ENCODE measurements at places on chromosomes 7 and 10.

- DNase-seq = peak; percentile 89
These were observed 11.3 kb downstream of the GNAI1 start for GRCh38 chr7:80145780-80146422.

DNA sequence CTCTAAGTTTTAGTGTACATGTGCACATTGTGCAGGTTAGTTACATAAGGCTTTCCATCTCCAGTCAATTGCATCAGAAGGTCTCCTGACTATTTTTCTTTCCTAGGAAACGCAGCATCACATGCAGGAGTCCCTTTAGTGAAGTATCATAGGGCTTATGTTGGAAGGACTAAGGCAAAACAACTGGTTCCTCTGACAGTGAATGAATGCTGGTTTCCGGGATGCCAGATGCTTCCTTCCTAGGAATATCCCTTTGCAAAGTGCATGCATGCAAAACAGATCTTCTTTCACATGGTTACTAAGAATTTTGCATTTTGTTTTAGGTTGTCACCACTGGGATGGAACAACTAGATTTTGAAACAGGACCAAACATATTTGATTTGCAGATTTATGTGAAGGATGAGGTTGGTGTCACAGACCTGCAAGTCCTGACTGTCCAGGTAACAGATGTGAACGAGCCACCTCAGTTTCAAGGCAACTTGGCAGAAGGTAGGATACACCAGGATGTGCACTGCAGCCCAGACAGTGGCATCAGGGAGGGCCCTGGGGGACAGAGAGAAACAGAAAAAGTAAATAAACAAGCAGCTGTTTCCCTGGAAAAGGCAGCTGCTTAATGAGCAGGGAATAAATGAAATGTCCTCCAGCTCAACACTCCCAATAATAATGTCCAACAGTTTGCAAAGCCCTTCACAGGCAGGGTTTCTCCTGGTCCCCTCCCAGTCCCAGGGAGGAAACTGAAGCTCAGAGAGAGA lies 17.8 kb downstream of the CDHR3 start:
- DNase-seq = no peak

GRCh38 chr10:32139223-32140073 lies 83.2 kb upstream of the KIF5B start:
- DNase-seq = peak; percentile 90

- no peak for DNase-seq
These were observed 101.3 kb downstream of the COL28A1 start for GRCh38 chr7:7434329-7434728.

- DNase-seq = peak; percentile 35
These were observed 267.8 kb upstream of the SEMA3C start for GRCh38 chr7:81186691-81187090.

- DNase-seq = peak; percentile 4
These were observed 126.3 kb downstream of the CACNA2D1 start for GRCh38 chr7:82317257-82317721.

DNA sequence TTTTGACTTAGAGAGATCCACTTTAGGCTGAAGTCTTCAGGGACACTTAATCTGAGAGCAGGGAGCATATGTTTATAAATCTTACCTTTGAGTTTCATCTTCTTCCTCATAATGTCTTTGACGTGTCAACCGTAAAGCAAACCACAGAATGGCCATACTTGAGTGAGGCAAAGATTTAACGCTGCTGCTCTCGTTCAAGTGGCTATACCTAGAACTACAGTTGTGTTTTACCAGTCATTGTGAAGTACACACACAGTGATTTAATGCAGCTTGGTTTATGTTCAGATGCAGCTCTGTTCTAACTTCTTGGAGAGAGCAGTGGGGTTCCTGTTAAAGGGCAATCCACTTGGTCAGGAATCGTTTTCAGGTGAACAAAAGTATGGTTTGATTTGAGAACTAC lies 39.9 kb upstream of the GOT1 start:
- DNase-seq = no peak

DNA sequence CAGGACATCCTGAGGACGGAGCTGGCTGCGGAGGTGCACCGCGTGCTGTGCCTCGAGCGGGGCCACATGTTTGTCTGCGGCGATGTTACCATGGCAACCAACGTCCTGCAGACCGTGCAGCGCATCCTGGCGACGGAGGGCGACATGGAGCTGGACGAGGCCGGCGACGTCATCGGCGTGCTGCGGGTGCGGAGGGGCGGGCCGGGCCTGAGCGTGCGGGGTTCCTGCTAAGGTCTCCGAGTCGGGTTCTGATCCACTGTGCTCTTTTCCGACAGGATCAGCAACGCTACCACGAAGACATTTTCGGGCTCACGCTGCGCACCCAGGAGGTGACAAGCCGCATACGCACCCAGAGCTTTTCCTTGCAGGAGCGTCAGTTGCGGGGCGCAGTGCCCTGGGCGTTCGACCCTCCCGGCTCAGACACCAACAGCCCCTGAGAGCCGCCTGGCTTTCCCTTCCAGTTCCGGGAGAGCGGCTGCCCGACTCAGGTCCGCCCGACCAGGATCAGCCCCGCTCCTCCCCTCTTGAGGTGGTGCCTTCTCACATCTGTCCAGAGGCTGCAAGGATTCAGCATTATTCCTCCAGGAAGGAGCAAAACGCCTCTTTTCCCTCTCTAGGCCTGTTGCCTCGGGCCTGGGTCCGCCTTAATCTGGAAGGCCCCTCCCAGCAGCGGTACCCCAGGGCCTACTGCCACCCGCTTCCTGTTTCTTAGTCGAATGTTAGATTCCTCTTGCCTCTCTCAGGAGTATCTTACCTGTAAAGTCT lies 10.4 kb downstream of the ATG9B start:
- peak; percentile 84 for DNase-seq

DNA sequence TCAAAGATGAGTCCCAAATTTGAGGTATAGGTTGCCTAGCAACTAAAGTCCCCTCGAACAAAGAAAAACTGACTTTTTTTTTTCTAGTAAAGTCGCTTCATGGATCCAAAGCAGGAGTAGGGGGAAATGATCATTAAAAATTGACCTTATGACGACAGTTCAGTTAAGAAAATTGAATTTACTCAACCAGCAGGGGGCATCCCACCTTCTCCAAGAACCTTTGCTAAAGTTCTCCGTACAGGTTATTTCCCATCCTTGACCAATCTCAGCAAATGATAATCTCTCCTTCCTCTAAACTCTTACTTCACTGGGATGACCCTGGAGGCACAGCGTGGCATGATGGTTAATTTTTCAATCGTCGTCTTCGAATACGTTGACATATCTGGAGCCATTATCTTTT lies 228.3 kb downstream of the CALN1 start:
- DNase-seq = no peak

- peak; percentile 72 for DNase-seq
These were observed 13.4 kb downstream of the NIPSNAP2 start for GRCh38 chr7:55977831-55978230.

DNA sequence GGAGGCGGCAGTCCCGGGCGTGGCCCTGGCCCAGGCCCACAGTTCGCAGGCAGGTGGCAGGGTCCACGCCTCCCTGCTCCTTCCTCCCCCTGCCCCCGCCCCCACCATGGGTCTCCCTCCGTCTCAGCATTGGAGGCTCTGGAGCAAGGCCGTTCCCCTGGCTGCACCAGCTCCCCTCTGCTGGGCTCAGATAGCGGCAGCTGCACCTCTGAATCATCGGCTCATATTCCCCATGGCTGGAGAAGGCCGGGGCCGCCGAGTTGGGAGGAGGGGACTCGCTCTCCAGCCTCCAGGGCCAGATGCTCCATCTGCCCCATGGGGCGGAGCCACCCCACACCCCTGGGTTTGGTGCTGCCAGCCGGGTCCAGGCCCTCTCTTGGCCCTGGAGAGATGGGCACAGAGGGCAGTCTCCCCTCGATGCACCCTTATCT lies 145.0 kb downstream of the ELFN1 start:
- DNase-seq = peak; percentile 17

GRCh38 chr10:121183236-121183635 lies 332.1 kb downstream of the WDR11 start:
- DNase-seq = no peak

DNA sequence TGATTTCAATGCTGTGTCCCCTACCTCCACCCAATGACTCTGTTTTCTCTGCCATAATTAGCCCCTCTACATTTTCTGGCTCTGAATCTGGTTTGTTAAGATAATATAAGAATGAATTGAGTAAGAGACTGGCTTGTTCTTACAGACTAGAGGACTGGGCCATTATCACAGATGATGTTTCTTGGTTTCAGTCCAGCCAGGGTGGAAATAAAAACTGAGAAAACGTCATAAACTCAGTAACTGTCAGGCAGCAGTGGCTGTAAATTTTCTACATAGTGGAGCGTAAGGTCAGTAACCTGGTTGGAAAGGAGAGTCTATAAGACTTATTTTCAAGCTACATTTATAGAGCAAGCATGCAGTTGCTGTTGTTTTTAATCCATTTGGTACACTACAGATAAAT lies 485.4 kb downstream of the HTR7 start:
- DNase-seq = no peak

DNA sequence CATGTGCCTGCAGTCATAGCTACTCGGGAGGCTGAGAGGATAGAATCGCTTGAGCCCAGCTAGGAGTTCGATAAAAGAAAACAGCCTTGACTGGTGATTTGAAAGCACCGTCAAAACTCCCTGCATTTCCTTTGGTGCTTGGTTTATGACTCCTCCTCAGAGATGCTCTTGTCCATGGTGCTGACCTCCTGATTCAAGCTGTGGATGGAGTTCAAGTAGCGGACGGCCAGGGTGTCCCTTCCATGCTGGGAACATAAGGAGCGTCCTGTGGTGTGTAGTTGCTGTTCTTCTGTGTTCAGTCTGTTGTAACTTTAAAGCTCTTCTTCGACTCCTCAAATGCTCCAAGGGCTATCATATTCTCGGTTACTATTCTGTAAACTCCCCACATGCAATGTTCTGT lies 382.5 kb upstream of the KIAA1217 start:
- DNase-seq = peak; percentile 22

DNA sequence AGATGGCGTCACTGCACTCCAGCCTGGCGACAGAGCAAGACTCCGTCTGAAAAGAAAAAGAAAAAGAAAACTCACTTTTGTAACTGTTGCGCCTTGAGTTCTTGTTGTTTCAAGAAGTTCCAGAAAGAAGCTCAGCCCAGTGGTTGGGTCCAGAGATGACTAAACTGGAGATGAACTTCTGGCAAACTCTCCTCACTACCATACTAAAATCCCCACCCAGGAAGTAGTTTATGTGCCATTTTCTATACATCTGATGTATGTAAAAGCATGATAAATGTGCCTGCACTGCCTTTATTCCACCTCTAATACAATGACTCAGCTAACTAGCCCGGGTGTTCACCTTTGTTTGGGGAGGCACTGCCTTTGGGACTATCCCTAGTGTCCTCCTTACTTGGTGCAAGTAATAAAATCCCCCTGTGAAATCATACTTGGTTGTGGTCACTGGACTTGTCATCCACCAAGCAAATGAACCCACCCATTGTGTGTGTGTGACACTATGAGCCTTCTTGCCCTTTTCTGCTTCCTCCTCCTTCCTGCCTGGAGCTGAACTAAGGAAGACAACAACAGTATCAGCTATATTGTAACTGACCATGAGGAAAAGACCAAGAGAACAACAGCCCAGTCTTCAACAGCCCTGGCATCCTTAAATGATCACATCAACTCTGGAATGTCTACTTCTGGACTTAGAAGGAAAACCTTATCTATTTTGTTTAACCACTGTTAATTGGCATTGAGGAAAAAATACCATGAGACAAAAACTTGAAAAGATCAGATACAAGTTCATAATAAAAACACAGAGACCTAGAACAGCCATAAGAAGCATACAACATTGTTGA lies 33.6 kb downstream of the JMJD1C start:
- no peak for DNase-seq

DNA sequence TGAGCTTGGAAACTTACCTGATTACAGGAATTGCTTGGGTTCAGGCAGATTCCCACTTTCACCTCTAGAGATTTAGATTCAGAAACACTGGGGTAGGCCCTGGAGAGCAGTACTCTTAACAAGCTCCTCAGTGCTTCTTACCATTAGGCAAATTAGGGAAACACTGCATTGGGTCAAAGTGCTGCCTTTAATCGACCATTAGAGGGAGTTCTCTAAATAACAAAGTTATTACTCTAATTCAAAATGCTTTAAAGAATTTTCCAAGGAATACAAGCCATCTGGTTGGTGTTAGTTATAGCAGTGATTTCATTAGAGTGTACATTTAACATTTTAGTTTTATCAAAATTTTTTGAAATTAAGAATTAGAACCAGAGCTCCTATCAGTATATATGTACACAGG lies 324.5 kb downstream of the GFRA1 start:
- DNase-seq = peak; percentile 55

GRCh38 chr7:14381936-14382335 lies 392.5 kb upstream of the ETV1 start:
- DNase-seq = no peak

DNA sequence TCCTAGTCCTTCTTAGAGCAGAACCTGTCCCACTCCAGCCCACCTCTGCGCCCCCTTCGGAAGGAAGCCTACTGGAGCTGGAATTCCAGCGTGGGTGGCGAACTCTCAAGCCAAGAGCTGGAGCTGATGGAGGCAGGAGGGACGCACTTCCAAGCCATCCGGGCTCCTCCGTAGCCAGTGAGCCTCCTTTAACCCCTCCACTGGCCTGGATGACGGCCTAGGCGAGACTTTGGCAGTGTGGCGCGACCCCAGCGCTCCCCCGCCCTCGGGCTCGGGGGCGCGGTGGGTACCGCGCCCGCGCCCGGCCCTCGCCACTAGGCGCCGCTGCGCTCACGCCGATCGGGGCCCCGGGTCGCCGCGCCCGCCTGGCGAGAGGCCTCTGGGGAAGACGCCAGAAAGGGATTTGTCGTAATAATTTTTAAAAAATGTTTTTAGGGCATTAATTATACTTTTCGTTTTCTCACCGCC lies 5.1 kb upstream of the EMX2 start:
- DNase-seq = peak; percentile 68

DNA sequence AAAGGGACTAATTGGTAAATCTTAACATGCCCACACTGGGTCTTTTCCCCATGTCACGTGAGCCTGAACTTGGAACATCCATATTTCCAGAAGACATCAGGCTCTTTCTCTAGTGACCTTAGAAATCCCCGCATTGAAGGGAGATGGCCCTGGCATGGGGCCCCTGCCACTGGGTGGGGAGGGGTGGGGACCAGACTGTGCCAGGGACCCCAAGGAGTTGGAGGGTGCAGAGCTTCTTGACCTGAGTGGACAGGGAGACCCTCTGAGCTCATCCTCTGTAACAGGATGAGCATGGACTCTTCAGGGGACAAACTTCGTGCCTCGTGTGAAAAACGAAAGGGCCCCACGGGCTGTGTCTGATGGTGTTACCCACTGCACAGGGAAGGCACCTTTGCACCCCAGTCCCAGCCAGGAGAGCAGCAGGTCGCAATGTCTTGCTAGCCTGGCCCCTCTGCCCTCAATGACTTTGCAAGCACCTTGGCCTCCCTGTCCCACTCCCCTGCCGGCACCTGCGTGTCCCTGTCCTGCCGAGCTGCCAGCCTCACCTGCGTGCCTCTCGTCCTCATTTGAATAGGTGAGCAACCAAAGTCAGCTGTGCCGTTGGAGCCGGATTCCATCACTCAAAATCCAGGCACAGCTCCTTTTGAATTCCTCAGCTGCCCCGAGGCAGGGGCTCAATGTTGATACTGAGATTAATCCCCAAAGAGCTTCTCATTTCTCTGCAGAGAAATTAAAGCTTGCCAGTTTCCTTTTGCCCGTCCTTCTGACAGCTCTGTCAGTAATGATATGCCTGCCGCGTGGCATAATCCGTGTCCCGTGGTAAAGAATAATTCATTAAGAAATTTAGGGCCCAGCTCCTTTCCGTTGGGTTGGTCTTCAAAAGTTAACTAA lies 234.9 kb downstream of the EBF3 start:
- no peak for DNase-seq
